Thoracic aorta (tissue), 2 donors: ENCODE measurements at places on chromosomes 5 and 9. TPM values are rescaled to one million over a fixed set of nuclear protein-coding genes. Genes with fewer than 3 reads are reported as not detected.

ROR2 gene
- total RNA-seq: 0.21 TPM

TAF1L gene
- not detected for total RNA-seq

TMEM141 gene
- total RNA-seq: 12.8 TPM

CDH9 gene
- total RNA-seq: not detected
